NCI-H2081 (cell line): ENCODE measurements at places on chromosomes 11 and 22.

DNA sequence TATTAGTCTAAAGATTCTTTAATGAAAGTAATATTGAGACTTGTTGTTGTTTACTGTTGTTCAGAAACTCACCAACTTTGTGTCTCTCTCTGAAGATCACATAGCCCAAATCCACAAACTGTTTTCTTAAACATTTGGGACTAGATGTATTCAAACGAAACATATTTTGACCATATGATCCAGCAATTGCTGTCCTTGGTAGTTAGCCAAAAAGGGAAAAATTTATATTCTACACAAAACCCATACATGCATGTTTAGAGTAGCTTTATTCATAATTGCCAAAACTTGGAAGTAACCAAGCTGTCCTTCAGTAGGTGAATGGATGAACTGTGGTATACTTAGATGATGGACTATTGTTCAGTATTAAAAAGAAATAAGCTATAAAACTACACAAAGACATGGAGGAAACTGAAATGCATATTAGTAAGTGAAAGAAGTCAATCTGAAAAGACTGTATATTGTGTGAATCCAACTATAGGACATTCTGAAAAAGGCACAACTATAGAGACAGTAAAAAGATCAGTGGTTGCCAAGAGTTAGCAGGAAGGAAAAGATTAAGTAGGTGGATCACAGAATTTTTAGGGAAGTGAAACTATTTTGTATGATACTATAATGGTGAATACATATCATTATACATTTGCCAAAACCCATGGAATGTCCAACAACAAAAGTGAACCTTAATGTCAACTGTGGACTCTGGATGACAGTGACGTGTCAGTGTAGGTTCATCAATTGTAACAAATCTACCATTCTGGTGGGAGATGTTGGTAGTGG lies 442.9 kb downstream of the INSC start:
- no peak for DNase-seq

DNA sequence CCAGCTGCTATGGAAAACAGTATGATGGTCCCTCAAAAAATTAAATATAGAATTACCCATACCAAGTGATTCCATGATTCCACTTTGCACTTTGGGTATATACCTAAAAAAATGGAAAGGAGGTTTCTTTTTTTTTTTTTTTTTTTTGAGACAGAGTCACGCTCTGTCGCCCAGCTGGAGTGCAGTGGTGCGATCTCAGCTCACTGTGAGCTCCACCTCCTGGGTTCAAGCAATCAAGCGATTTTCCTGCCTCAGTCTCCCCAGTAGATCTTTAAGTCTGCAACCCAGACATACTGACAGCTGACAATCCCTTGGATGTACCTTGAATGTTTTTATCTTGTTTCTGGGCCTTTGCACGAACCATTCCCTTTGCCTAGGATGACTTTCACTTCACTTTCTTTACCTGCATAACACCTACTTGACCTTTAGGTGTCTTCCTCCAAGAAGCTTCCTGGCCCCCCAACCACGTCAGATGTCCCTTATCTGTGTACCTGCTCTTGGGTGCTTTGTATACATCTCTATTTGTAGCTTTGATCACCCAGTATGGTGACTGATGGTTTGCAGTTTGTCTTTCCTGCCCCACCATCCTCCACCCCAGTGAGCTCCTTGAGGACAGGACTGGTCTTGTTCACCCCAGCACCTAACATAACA lies 11.6 kb downstream of the UCP3 start:
- DNase-seq = no peak

DNA sequence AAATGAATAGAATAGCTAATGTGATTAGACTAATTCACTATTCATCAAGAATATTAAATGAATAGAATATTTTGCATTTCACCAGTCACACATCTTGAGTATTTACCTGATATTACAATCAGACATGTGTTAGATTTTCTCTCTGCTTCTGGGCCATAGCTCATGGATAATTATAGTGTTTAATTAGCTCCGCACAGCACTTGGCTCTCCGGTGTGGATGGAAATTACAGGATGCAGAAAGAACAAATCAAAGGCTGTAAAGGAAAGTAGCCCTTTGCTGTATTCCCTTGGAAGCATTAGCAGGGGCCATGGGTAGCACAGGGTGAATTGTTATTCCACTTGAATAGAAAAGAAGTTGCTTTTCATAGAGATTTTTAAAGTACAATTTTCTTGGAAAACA lies 320.3 kb upstream of the SORL1-AS1 start:
- DNase-seq = peak; percentile 57

DNA sequence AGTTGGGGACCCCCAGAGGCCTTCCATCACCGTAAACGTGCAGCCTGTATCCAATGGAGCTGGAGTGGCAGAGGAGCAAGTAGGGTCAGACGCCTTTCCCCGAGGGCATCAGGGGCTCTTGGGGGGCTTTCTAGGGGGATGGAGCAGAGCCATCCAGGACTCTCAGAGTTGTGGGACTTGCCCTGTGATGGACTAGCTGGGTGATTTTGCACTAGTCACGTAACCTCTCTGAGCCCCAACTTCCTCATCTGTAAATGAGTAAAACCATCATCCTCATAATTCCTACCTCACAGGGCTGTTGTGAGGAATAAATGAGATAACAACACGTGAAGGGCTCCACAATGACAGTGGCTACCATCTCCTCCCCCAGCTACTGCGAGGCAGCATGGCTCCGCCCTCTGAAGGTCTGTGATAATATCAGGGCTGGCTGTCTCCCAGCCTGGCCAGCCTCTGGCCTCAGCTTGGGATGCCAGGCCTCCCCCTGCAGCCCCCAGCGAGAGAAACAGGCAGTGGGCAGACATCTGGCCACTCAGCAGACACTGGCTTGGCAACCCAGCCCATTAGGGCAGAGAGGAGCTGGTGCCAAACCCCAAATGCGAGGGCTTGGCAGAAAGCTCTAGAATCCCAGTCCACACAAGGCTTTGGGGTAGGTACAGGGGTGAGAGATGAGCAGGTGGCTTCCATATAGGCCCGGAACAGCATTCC lies 6.7 kb downstream of the USP2 start:
- no peak for DNase-seq

DNA sequence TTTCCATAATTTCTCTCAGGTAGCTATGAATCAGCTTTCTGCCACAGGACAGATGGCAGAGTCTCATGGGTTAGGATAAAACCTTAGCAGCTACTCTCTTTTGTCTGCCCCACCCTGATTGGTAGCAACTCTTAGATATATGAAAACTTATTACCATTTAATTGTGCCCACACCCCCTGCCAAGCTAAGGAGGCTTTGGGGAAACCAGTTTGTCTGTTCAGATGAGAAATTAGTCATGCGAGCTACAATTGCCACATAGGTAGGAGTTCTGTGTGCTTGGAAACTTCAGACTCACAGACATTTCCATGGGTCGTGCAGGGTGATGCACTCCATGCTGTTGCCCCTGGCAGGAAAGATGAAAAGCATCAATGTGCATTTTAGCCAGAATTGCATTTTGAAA lies 39.9 kb downstream of the CD44 start:
- DNase-seq = no peak

DNA sequence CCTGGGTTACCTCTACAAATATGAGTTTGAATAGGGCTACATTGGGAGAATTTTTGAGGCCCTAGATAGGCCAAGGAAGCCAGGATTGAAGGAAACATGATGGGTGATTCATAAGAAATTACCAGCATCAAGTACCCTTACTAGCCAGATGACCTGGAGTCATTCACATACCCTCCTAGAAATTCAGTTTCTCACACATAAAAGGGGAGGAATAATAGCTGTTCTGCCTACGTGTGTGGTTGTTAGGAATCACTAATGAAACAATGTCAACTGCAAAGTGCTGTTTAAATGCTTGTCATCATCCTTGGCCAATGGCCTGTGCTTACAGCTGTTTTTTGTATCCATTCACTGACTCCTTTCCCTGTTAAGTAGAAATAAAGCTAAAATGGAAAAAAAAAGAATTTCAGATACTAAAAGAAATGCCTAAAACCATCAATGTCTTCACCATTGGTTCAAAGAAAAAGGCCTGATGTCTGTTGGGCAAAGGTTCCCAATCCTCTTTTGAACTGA lies 114.4 kb downstream of the NCAM1 start:
- DNase-seq = no peak

DNA sequence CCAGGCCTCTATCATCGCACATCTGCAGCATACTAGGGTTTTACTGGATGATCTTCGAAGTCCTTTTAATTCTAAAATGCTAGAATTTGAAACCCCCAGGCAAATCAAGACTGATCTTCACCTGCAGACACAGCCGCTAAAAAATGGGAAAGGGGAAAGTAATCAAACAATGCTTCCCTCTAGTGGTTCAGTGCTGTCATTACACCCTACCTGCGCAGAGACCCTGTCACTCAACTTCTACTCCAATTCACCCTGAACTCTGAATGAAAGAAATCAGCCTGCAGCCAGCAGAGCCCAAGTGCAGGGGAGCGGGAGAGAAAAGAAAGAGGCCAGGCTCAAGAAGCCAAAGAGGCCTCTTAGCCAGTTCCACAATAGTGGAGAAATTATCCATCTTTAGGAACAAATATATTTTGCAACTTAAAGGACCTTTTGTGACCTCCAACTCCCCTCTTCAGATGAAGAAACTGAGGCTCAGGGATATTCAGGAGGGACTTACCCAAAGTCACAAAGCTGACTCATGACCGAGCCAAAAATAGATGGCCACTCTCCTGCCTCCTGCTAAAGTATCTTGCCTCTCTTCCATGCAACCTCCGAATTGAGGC lies 33.0 kb downstream of the SERGEF start:
- DNase-seq = peak; percentile 16

DNA sequence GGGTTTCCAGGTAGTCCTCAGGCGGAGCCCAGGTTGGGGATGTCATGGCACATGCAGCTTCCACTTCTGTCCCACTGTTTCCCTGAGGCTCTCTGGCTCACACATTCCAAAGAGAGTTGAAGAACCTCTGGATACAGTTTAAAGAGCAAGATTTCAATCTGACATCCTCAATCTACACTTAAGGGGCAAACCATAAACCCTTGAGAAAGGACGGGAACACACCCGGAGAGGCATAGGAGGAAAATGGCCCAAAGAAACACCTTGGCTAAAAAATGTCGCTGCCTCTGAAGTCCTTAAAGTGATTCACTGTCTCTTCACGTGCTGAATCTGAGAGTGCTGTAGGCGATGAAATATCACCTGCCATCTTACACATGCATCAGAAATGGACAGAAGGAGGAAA lies 70.9 kb upstream of the ARFGAP3 start:
- DNase-seq = no peak

DNA sequence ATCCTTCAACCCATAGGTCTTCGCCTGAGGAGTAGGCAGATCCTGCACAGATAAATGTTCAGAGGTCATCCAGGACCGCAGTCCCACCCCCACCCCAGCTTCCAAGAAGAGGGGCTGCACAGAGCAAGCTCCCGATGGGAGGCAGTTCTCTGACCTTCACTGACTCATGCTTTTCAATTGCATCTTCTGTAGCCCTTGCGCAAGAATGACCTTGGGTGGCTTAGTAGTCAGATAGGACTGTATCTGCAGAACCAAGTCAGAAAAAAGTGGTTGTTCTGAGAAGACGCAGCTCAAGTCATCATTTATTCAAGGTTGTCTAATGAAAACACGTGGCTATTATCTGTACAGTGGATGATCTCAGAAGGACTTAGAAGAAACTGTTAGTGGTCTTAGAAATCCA lies 16.4 kb upstream of the GRAMD1B start:
- DNase-seq = no peak

- no peak for DNase-seq
These were observed 12.3 kb upstream of the TUB start for GRCh38 chr11:8068605-8069221.

DNA sequence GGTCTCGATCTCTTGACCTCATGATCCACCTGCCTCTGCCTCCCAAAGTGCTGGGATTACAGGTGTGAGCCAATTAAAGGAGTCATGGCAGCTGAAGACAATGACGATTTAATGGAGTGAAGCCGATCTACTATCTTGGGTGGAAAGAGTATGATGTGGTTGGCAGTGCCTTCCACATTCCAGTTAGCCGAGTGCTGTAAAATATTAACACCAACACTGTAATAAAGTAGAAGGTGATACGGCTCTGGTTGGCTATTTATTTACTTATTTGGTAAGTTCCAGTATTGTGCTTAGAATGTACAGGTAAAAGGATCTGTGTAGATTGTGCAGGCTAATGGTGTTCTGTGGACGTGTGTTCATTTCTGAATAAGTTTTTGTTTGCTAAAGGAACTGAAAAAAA lies 149.6 kb upstream of the MTMR2 start:
- no peak for DNase-seq

DNA sequence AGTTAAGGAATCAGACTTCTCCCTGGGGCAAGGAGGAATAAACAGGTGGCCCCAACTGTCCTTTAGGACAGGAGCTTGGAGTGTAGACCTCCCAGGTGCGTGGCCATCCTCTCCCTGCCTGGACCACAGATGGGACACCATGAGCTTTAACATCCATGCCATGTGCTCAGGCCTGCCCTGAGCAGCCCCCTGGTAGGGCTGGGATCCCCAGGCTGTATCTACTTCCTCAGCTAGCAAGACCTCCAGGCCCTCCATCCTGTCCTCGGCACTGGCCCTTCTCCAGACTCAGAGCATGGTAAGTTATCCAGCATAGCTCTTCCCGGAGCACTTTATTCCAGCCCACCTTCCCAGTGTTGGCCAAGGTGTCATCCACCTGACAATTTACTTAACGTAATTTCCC lies 5.7 kb downstream of the CD6 start:
- no peak for DNase-seq

- DNase-seq = no peak
These were observed 64.8 kb downstream of the PHF21B start for GRCh38 chr22:44944883-44945601.

- DNase-seq = peak; percentile 7
These were observed 822 bp downstream of the MARK2 start for GRCh38 chr11:63839508-63840355.

DNA sequence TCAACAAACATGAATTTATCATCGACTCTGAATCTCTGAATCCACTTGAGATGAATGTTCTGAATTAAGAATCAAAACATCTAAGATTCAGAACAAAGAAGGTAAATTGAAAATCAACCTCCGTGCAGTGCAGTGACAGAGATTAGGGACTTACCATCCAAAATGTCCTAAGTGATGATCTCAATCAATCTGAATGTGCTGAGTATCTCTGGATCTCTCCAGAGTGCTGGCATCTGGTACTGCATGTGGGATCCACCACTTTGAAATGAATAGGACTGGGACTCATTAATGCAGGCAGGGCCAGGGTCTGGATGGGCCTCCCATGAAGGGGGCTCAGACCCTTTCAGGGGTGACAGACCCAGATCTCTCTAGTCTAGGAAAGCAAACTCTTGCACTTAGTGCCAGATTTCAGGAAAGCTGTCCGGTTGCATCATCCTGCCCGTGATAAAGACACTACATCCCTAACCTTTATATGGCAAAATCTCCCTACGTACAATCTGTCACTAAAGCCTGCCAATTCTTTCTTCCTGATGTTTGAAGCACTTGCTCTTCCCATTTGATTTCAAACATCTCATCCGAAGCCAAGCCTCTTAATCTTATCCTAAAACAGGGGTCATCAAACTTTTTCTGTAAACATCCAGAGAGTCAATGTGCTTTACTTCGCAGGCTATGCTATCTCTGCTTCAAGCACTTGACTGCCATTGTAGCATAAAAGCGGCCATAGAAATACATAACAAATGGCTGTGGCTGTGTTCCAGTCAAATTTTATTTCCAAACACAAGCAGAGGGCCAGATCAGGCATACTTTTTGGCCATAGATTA lies 263.3 kb downstream of the LARGE1 start:
- no peak for DNase-seq
